ENCODE measurements at places on chromosomes 3 and 15. TPM values are rescaled to one million over a fixed set of nuclear protein-coding genes. Genes with fewer than 3 reads are reported as not detected.

Gene CLRN1
- total RNA-seq, result not detected

Gene EFHB
- total RNA-seq, result 5.6 TPM

DNA sequence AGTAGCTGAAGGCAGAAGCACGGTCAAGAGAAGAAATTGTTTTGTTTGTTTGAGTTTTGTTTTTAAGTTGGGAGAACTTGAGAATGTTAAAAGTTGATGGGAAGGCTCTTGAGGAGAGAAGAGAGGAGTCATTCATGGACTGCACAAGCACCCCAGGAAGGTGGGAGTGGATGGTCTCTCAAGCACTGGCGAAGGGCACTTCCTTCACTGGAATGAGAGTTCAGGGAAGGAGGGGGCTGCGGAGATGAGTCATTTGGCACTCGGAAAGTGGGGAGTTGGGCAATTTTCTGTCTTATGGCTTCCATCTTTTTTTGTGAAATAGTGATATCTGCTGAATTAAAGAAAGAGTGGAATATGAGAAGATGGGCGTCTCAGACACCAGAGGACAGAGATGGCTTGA is 66.0 kb downstream of the ATP13A4 start:
- peaks cover 9% of the 10 kb centered on the region for H3K4me1 ChIP-seq
- H3K36me3 ChIP-seq, result no peaks in the 10 kb centered on the region
- H3K27me3 ChIP-seq, result no peaks in the 10 kb centered on the region
- no peak for DNase-seq
- no peak overlapping the region for H3K4me3 ChIP-seq

GRCh38 chr3:37580237-37580636 is 281.4 kb upstream of the CTDSPL start:
- H3K4me3 ChIP-seq, result no peak overlapping the region
- H3K27me3 ChIP-seq, result no peaks in the 10 kb centered on the region
- H3K27ac ChIP-seq, result no peak overlapping the region
- no peak for DNase-seq
- H3K4me1 ChIP-seq, result no peaks in the 10 kb centered on the region
- H3K36me3 ChIP-seq, result no peaks in the 10 kb centered on the region

GRCh38 chr3:25938566-25939325 is 148.9 kb downstream of the OXSM start:
- DNase-seq, result no peak
- H3K36me3 ChIP-seq, result no peaks in the 10 kb centered on the region
- H3K4me1 ChIP-seq, result no peaks in the 10 kb centered on the region
- no peaks in the 10 kb centered on the region for H3K27me3 ChIP-seq
- H3K27ac ChIP-seq, result no peak overlapping the region
- H3K4me3 ChIP-seq, result no peak overlapping the region

GRCh38 chr3:53792866-53793265 is 53.4 kb downstream of the CHDH start:
- DNase-seq, result no peak
- H3K27ac ChIP-seq, result no peak overlapping the region
- no peaks in the 10 kb centered on the region for H3K36me3 ChIP-seq

DNA sequence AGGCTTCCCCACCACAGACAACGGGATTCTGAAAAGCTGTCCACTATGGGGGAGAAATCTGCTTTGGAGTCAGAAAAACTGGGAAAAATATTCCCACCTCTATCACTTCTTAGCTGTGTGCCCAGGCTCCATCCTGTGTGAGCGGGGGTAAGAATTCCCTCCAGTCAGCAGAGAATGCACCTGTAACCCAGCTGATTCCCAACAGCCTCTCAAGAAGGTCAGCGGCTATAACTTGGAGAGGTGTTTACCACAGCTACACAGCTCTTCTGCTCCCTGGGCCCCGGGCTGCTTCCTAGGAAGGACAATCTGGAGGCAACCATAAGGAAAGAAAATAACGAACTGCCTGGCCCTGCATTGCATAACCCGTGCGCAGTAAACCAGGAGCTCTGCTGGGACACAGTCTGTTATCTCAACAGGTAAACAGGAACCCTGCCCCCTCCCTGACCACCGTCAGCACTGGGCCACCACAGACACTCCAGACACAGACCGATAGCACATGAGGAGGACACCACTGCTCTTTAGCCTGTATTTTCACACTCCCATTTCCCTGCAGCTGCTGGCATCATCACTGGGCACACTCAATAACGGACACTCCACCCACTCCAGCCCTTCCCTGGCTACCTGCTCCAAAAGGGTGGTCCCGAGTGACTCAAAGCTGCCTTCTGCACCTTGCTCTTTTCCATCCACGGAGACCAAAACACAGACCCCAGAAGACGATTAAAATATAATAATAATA is 2.1 kb downstream of the RAB43 start:
- DNase-seq, result peak; percentile 49
- peak overlapping the region; percentile 89 for H3K4me3 ChIP-seq
- peaks cover 15% of the 10 kb centered on the region for H3K36me3 ChIP-seq

DNA sequence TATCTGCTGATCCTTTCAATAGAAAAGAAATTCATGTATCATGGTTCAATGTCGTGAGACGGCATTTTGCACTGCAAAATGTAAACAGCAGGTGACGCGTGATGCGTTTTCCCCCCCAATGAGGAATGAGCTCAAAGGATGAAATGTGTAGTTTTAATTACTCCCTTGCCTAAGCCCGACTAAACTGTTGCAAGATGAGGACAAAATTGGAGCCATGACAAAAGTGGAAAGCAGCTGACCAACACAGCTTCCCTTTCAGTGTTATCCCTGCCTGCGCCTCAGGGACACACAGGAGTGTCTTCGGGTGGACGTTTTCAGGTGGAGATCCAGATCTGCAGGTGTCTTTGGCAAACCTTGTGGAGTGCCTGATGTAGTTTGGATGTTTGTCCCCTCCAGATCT is 92.0 kb downstream of the GABRG3 start:
- H3K27ac ChIP-seq, result no peak overlapping the region
- no peak for DNase-seq
- no peaks in the 10 kb centered on the region for H3K4me1 ChIP-seq
- H3K4me3 ChIP-seq, result no peak overlapping the region
- no peaks in the 10 kb centered on the region for H3K27me3 ChIP-seq

- no peak for DNase-seq
- H3K36me3 ChIP-seq, result no peaks in the 10 kb centered on the region
- no peak overlapping the region for H3K27ac ChIP-seq
- H3K27me3 ChIP-seq, result peaks cover 26% of the 10 kb centered on the region
- no peak overlapping the region for H3K4me3 ChIP-seq
Observed at GRCh38 chr15:74278207-74278606, 42.1 kb downstream of the CCDC33 start.
